ENCODE measurements at places on chromosomes 4 and X.

GRCh38 chr4:5391492-5391891 is 316.9 kb downstream of the EVC2 start:
- no peak for DNase-seq

- DNase-seq = no peak
These were observed 106.1 kb downstream of the EFNB1 start for GRCh38 chrX:68934922-68935321.

DNA sequence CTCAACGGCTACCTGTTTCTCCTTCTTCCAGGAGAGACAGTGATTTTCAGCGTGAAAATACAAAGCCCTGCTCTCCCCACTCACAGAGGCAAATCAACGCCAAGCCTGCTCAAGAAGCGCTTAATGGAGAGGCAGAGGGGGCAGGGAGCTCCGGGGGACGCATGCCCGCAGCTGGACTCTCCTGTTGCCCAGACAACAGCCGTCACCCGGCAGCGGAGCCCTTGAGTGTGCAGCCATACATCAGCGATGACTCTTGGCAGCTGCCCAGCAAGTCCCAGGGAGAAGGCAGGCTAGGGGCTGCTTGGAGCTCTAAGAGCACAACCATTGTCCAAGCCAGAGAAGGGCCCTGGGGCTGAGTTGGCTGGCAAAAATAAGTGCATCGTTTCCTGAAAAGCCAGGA is 71.0 kb upstream of the AFAP1 start:
- no peak for DNase-seq

DNA sequence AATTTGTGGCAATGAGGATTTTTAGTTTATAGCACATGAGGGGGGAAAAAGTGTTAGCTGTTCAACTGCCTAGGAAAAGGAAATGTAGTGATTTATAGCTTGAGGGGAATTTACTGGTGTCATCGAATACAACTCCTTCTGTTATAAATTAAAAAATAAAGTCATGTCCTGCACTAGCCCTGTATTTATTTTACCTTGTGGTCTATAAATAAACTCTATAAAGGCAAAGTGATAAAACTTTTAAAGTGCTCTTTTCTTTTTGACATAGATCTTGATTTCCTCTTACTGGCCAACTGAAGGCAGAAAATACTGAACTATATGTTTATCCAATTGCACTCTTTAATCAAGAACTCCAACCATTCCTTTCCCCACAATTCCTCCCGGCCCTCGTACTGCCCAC is 672.1 kb upstream of the SLIT2 start:
- no peak for DNase-seq

DNA sequence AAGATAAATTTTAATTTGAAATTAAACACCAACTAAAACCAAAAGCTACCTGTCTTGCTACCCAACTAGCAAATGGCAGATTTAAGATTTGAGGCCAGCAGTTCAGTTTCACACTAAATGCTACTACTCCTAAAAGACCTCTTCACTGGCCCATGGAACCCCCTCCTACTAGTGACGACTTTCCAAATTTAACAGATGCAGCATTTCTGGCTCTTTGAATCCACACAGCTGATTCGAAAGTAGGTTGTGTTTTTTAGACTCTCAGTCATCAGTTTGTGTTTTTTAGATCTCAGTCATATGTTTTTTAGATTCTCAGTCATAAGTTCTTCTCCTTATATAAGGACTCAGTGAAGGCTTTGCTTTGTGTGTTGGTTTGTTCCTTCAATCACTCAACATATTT is 11.1 kb upstream of the CC2D2A start:
- DNase-seq = no peak

- DNase-seq = no peak
These were observed 187.9 kb upstream of the LCORL start for GRCh38 chr4:18209448-18209847.
